ENCODE measurements at places on chromosomes 4 and X. TPM values are rescaled to one million over a fixed set of nuclear protein-coding genes. Genes with fewer than 3 reads are reported as not detected.

The KIAA1210 gene
- total RNA-seq, result 0.09 TPM

- no peak overlapping the region for H3K27ac ChIP-seq
- no peaks in the 10 kb centered on the region for H3K4me1 ChIP-seq
- H3K4me3 ChIP-seq, result no peak overlapping the region
Observed at GRCh38 chr4:76354517-76355473, 48.3 kb downstream of the STBD1 start.

DNA sequence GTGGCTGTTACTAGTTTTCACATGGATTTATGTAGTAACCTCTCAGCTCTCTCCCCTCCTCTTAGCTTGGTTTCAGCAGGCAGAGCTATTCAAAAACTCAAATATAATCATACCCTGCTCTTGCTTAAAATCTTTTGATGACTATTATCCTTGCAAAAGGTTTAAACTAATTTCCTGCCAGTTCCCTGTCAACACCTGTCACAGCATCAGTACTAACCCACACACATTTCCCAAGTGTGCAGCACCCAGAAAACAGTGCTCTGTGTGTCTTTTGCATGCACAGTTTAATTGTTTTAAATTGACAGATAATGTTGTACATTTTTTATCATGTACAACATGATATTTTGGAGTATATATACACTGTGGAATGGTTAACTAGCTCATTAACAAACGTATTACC, 202.0 kb downstream of the PAPSS1 start:
- H3K4me3 ChIP-seq, result no peak overlapping the region
- no peaks in the 10 kb centered on the region for H3K36me3 ChIP-seq
- H3K27me3 ChIP-seq, result no peaks in the 10 kb centered on the region
- no peak overlapping the region for H3K27ac ChIP-seq
- no peaks in the 10 kb centered on the region for H3K4me1 ChIP-seq

The DKK2 gene
- 0.85 TPM for total RNA-seq

GRCh38 chrX:34619920-34620319, 37.2 kb downstream of the TMEM47 start:
- no peaks in the 10 kb centered on the region for H3K36me3 ChIP-seq
- H3K4me1 ChIP-seq, result no peaks in the 10 kb centered on the region
- H3K27ac ChIP-seq, result no peak overlapping the region
- no peaks in the 10 kb centered on the region for H3K27me3 ChIP-seq

The OTC gene
- 0.05 TPM for total RNA-seq

- H3K4me3 ChIP-seq, result no peak within 1 kb of the TSS
- H3K4me1 ChIP-seq, result no peaks in the 10 kb centered on the region
- peaks cover 15% of the 10 kb centered on the region for H3K27me3 ChIP-seq
- no peak within 1 kb of the TSS for H3K27ac ChIP-seq
Observed at GRCh38 chrX:131288738-131289511, at the start of gene IGSF1. TSS of gene IGSF1 (minus strand) at chrX:131289306. CDS start at chrX:131286674, 2,632 bp downstream.

The PRKG2 gene
- 3.0 TPM for total RNA-seq

The RHOH gene
- total RNA-seq, result 109 TPM

DNA sequence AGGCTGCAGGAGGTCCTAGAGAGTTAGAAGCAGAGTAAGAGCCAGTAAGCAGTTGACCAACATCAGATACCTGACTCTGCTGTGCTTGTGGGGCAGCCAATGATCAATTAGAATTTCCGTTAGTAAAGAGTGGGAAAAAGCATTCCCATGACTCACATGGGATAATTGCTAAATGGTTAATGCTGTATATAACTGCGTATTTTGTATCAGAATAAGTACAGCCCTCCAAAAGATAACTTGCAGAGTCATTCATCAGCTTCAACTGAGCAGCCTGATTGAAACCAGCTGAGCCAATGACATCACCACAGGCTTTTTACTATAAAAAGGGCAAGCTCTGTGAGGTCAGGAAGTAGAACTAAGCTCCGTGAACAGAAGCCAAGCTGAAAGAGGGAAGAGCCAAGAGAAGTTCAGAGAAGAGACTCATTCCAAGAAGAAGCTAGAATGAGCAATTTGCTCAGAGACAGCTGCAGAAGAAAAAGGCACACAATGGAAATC, 67.9 kb downstream of the PPP3CA start:
- H3K36me3 ChIP-seq, result no peaks in the 10 kb centered on the region
- H3K4me3 ChIP-seq, result no peak overlapping the region
- no peak overlapping the region for H3K27ac ChIP-seq
- no peaks in the 10 kb centered on the region for H3K4me1 ChIP-seq

- no peaks in the 10 kb centered on the region for H3K4me1 ChIP-seq
- DNase-seq, result no peak
- peaks cover 74% of the 10 kb centered on the region for H3K36me3 ChIP-seq
- no peak overlapping the region for H3K4me3 ChIP-seq
- no peak overlapping the region for H3K27ac ChIP-seq
Observed at GRCh38 chr4:2948895-2949781, 14.1 kb downstream of the NOP14 start.

DNA sequence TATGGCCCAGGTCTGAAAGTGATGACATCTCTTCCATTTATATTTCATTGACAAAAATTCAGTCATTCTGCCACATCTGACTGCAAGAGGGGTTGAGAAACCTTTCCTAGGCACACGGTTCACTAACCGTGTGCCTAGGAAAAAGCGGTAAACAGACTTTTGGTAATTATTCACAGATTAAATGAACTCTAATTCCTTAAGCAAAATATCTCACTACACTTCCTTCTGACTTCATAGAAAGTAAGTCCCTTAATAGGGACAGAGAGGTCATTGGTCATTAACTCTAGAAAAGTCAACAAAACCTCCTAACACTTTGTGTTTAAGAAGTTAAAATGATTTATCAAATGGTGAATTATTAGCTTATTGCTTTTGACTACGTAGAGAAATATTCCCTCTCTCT, 205.1 kb downstream of the PDHA2 start:
- DNase-seq, result no peak
- no peaks in the 10 kb centered on the region for H3K4me1 ChIP-seq

GRCh38 chr4:29278585-29278984, 1441.6 kb upstream of the PCDH7 start:
- no peak overlapping the region for H3K27ac ChIP-seq
- no peaks in the 10 kb centered on the region for H3K4me1 ChIP-seq
- no peak for DNase-seq
- H3K36me3 ChIP-seq, result no peaks in the 10 kb centered on the region
- no peak overlapping the region for H3K4me3 ChIP-seq
- no peaks in the 10 kb centered on the region for H3K27me3 ChIP-seq

The SMIM10 gene
- total RNA-seq, result 1.3 TPM

The EFNB1 gene
- 13.2 TPM for total RNA-seq

GRCh38 chr4:80078346-80079092, 5.5 kb upstream of the ANTXR2 start:
- no peak overlapping the region for H3K27ac ChIP-seq
- no peaks in the 10 kb centered on the region for H3K4me1 ChIP-seq
- H3K4me3 ChIP-seq, result no peak overlapping the region
- no peak for DNase-seq
- H3K36me3 ChIP-seq, result no peaks in the 10 kb centered on the region

The IGSF1 gene
- total RNA-seq, result 0.94 TPM

DNA sequence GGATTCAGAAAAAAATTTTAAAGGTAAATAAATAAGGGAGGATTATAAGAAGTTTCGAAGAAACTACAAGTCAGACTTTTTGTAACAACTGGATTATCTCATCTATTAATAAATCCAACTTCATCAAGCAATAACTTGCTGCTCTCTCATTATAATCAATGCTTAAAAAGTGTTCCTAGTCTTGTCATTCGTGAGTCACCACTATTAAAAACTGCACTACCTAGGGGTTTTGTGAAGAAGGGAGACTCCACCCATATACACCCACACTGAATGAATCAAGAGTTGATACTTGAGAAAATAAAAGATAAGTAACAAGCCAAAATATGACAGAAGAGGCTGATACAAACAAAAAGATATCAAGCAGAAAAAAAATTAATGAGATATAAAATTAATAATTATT, 360.5 kb downstream of the ZNF674 start:
- no peak for DNase-seq
- H3K27ac ChIP-seq, result no peak overlapping the region
- no peak overlapping the region for H3K4me3 ChIP-seq
- no peaks in the 10 kb centered on the region for H3K36me3 ChIP-seq
- no peaks in the 10 kb centered on the region for H3K27me3 ChIP-seq
- H3K4me1 ChIP-seq, result no peaks in the 10 kb centered on the region

- H3K27me3 ChIP-seq, result no peaks in the 10 kb centered on the region
- H3K36me3 ChIP-seq, result peaks cover 72% of the 10 kb centered on the region
- no peak overlapping the region for H3K27ac ChIP-seq
- no peak for DNase-seq
Observed at GRCh38 chr4:1211891-1212545, 36.9 kb downstream of the CTBP1 start.

GRCh38 chr4:180560896-180561295, 1682.3 kb upstream of the TENM3 start:
- no peak overlapping the region for H3K4me3 ChIP-seq
- H3K27me3 ChIP-seq, result no peaks in the 10 kb centered on the region
- H3K4me1 ChIP-seq, result no peaks in the 10 kb centered on the region
- no peaks in the 10 kb centered on the region for H3K36me3 ChIP-seq
- no peak for DNase-seq
- no peak overlapping the region for H3K27ac ChIP-seq

- no peaks in the 10 kb centered on the region for H3K4me1 ChIP-seq
Observed at GRCh38 chrX:69133921-69134542, 31.2 kb downstream of the PJA1 start.

- H3K4me1 ChIP-seq, result no peaks in the 10 kb centered on the region
- H3K27me3 ChIP-seq, result no peaks in the 10 kb centered on the region
- no peaks in the 10 kb centered on the region for H3K36me3 ChIP-seq
- H3K4me3 ChIP-seq, result no peak overlapping the region
Observed at GRCh38 chrX:117711782-117712181, 404.8 kb downstream of the KLHL13 start.

DNA sequence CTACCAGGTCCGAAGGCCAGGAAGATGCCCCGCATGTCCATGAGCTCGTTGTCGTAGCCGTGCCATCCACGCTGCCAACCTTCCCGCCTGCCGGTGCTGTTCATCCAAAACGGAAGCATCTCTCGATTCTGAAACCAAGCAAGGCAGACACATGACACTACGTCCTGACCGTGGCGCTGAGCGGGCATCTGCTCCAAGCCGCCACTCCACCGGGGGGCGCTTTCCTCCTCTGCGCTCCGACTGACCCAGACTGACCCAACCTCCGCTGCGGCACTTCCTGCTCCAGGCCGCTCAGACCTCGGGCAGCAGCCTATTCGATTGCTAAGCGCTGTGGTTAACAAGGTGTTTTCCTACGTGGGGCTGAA, 120.5 kb downstream of the ENPP6 start:
- no peak overlapping the region for H3K27ac ChIP-seq
- no peak for DNase-seq
- H3K36me3 ChIP-seq, result no peaks in the 10 kb centered on the region
- H3K27me3 ChIP-seq, result peaks cover 5% of the 10 kb centered on the region
- H3K4me3 ChIP-seq, result peak overlapping the region; percentile 23
- peaks cover 2% of the 10 kb centered on the region for H3K4me1 ChIP-seq

GRCh38 chr4:138178566-138178965, 63.6 kb downstream of the SLC7A11 start:
- no peaks in the 10 kb centered on the region for H3K36me3 ChIP-seq
- no peaks in the 10 kb centered on the region for H3K4me1 ChIP-seq
- H3K27me3 ChIP-seq, result no peaks in the 10 kb centered on the region
- no peak overlapping the region for H3K4me3 ChIP-seq
- no peak for DNase-seq
- H3K27ac ChIP-seq, result no peak overlapping the region

DNA sequence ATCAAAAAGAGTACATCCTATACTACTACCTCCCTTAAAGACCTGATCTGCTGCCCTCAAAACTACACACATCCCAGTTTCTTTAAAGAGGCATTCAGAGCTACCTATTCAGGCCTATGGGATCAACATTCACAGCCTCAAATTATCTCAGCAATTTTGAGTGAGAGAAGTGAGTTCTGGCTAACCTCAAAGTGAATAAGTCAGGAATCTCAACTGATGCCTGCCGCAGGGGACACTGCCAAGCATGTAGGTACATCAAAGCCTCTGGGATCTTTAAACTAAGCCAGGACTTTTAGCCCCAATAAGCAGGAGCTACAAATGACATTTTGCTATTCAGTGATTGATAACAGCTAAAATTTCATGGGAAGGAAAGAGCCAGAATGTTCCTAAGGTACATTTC, 11.6 kb downstream of the GRPR start:
- no peak for DNase-seq
- no peaks in the 10 kb centered on the region for H3K36me3 ChIP-seq
- H3K4me1 ChIP-seq, result no peaks in the 10 kb centered on the region
- no peak overlapping the region for H3K4me3 ChIP-seq

The EDNRA gene
- 10.1 TPM for total RNA-seq

The DYNLT3 gene
- 10.4 TPM for total RNA-seq

DNA sequence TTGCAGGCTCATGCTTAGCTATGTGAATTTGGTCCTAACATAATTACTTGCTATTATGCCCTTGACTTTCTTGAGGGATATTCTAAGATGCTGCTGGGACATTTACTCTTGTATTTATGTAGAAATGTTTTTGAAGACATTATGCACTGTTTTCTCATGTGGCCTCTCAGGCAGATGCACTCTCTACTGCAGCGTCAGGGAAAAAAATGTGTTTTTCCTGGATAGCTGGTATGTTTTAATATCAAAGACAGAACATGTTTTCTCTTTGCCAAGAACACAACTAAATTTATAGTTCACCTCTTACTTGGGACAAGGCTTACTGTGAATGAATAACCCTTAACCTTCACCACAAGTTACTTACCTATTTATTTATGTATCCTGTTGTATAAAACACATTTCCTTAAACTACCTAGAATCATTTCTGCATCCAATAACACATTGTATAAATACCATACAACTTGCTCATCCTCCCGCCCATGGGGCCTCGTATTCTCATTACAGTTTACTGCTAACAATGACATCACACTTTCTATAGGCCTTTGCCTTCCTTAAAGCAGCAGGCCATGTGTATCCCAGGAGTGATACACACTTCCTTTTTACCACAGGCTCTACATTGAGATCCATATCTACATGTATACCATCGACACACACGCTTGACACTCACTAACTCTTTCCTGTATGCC, 178.7 kb downstream of the SLIT2 start:
- no peaks in the 10 kb centered on the region for H3K4me1 ChIP-seq
- H3K36me3 ChIP-seq, result no peaks in the 10 kb centered on the region
- H3K4me3 ChIP-seq, result no peak overlapping the region
- DNase-seq, result no peak
- no peaks in the 10 kb centered on the region for H3K27me3 ChIP-seq
- no peak overlapping the region for H3K27ac ChIP-seq

GRCh38 chr4:15778289-15779241, at the start of gene CD38:
TSS of gene CD38 (plus strand) at chr4:15778328. CDS start at chr4:15778415, 87 bp downstream.
- peak within 1 kb of the TSS; percentile 79 for H3K4me3 ChIP-seq
- peak within 1 kb of the TSS; percentile 94 for H3K27ac ChIP-seq
- DNase-seq, result no peak
- no peaks in the 10 kb centered on the region for H3K27me3 ChIP-seq

The NHS gene
- total RNA-seq, result 1.7 TPM

DNA sequence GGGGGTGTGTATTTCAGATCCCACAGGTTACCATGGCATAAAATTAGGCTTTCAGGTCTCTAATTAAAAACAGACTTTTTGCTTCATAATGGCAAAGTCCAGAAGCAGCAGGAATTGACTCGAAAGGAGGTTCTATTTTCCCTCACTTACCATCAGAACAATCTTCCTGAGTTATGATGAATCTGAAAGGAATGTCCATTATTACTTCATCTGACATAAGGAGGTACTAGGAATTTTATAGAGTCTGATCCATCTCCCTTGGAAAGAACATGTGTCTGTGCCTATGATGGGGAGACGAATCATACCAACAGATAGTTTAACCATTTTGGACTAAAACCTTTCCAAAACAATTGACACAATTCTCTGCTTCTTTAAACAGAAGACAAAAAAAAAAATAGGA, 206.3 kb upstream of the FGF13 start:
- H3K27ac ChIP-seq, result no peak overlapping the region
- H3K4me3 ChIP-seq, result no peak overlapping the region
- no peak for DNase-seq

All from thymus (tissue), 14 donors.